ENCODE measurements at places on chromosomes 6 and 20. TPM values are rescaled to one million over a fixed set of nuclear protein-coding genes. Genes with fewer than 3 reads are reported as not detected.

STMND1 gene
- not detected for total RNA-seq

TXLNB gene
- total RNA-seq = 3.3 TPM

SULF2 gene
- 1.7 TPM for total RNA-seq

GCNT2 gene
- total RNA-seq = 38.1 TPM

LINC00237 gene
- total RNA-seq = not detected

- no peak for DNase-seq
- no peak overlapping the region for H3K27ac ChIP-seq
- H3K4me1 ChIP-seq = no peaks in the 10 kb centered on the region
- H3K27me3 ChIP-seq = no peaks in the 10 kb centered on the region
- H3K36me3 ChIP-seq = no peaks in the 10 kb centered on the region
These were observed 131.1 kb downstream of the ATXN1 start for GRCh38 chr6:16630026-16630643.

- peaks cover 3% of the 10 kb centered on the region for H3K36me3 ChIP-seq
- no peak for DNase-seq
- H3K4me3 ChIP-seq = no peak overlapping the region
- H3K27me3 ChIP-seq = no peaks in the 10 kb centered on the region
- no peak overlapping the region for H3K27ac ChIP-seq
These were observed 57.0 kb downstream of the UBE3D start for GRCh38 chr6:83008626-83009025.

DNA sequence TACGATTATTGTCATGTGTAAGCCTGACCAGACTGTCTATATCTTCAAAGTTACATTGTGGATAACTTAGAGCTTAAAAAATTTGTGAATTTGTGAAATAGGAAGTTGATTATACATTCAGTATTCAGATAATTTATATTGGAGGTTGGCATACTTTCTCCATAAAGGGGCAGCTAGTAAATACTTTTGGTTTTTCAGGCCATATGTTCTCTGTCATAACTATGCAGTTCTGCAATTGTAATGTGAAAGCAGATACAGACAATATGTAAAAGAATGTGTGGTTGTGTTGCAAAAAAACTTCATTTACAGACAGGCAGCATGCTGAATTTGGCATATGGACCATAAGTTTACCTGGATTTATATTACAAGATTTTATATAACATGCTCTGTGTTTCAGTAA is 29.3 kb downstream of the HSF2 start:
- peaks cover 21% of the 10 kb centered on the region for H3K36me3 ChIP-seq
- H3K4me1 ChIP-seq = no peaks in the 10 kb centered on the region
- DNase-seq = no peak
- no peaks in the 10 kb centered on the region for H3K27me3 ChIP-seq
- no peak overlapping the region for H3K4me3 ChIP-seq
- H3K27ac ChIP-seq = no peak overlapping the region

GRCh38 chr6:129485746-129486145 is 224.2 kb downstream of the ARHGAP18 start:
- H3K36me3 ChIP-seq = no peaks in the 10 kb centered on the region
- H3K4me3 ChIP-seq = no peak overlapping the region
- H3K27ac ChIP-seq = no peak overlapping the region
- H3K4me1 ChIP-seq = peaks cover 9% of the 10 kb centered on the region
- no peaks in the 10 kb centered on the region for H3K27me3 ChIP-seq
- no peak for DNase-seq

- H3K4me3 ChIP-seq = no peak overlapping the region
- H3K27ac ChIP-seq = no peak overlapping the region
- no peaks in the 10 kb centered on the region for H3K36me3 ChIP-seq
- H3K27me3 ChIP-seq = no peaks in the 10 kb centered on the region
- no peak for DNase-seq
- H3K4me1 ChIP-seq = no peaks in the 10 kb centered on the region
These were observed 254.0 kb upstream of the HTR1E start for GRCh38 chr6:86683132-86683908.

- no peak for DNase-seq
- H3K4me3 ChIP-seq = no peak overlapping the region
- H3K27me3 ChIP-seq = no peaks in the 10 kb centered on the region
- H3K27ac ChIP-seq = no peak overlapping the region
- H3K36me3 ChIP-seq = no peaks in the 10 kb centered on the region
These were observed 20.6 kb upstream of the EPB41L2 start for GRCh38 chr6:131083687-131084086.

- no peak overlapping the region for H3K4me3 ChIP-seq
- DNase-seq = no peak
- H3K36me3 ChIP-seq = no peaks in the 10 kb centered on the region
- H3K27me3 ChIP-seq = no peaks in the 10 kb centered on the region
- no peaks in the 10 kb centered on the region for H3K4me1 ChIP-seq
These were observed 30.2 kb downstream of the SYTL3 start for GRCh38 chr6:158680015-158680414.

DNA sequence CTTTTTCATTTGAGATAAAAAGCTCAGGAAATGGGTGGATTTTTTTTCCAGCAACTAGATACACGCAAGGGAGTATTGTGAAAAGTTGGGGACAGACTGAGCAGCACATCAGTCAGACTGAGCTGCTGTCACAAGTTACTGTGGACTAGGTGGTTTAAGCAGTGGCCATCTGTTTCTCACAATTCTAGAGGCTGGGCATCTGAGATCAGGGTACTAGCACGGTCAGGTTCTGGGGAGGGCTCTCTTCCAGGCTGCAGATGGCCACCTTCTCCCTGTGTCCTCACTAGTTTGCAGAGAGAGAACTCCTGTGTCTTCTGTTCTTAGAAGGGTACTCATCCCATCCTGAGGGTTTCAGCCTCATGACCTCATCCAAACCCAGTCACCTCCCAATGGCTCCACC is 178.3 kb downstream of the SYNDIG1 start:
- H3K27me3 ChIP-seq = peaks cover 4% of the 10 kb centered on the region
- no peak overlapping the region for H3K27ac ChIP-seq
- H3K36me3 ChIP-seq = no peaks in the 10 kb centered on the region
- no peak overlapping the region for H3K4me3 ChIP-seq
- H3K4me1 ChIP-seq = peaks cover 30% of the 10 kb centered on the region

DNA sequence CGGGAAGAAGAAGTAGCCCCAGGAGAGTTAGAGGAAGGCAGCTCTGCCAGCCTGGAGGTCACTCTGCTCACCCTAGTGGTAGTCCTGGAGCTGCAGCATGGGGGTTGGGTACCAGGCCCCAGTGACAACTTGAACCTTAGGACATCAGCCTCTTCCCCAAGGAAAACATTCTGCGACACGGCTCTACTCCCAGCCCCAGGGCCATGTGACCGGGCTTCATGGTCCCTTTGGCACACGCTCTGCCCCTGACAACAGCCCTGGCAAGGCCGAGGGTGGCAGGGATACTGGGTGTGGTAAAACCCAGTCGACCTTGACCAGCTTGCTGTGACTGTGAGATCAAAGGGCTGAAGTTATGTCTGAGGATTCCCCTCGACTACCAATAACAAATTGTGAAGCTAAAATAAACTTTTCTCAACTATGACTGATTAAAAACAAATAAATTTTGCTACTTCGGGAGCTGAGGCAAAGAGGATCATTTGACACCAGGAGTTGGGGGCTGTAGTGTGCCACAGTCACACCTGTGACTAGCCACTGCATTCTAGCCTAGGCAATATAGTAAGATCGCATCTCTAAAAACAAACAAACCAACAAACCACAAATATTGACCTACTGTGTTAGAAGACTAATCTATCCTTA is 24.4 kb upstream of the ARID1B start:
- no peak overlapping the region for H3K4me3 ChIP-seq
- peak; percentile 76 for DNase-seq
- no peaks in the 10 kb centered on the region for H3K36me3 ChIP-seq
- no peaks in the 10 kb centered on the region for H3K27me3 ChIP-seq
- peak overlapping the region; percentile 67 for H3K27ac ChIP-seq
- peaks cover 42% of the 10 kb centered on the region for H3K4me1 ChIP-seq

GRCh38 chr6:166954118-166954713 is 2.1 kb downstream of the RNASET2 start:
- no peak for DNase-seq
- H3K27ac ChIP-seq = peak overlapping the region; percentile 98
- peaks cover 83% of the 10 kb centered on the region for H3K4me1 ChIP-seq
- H3K36me3 ChIP-seq = peaks cover 38% of the 10 kb centered on the region
- H3K4me3 ChIP-seq = peak overlapping the region; percentile 7

- no peak overlapping the region for H3K4me3 ChIP-seq
- H3K36me3 ChIP-seq = no peaks in the 10 kb centered on the region
- H3K4me1 ChIP-seq = no peaks in the 10 kb centered on the region
- DNase-seq = no peak
- H3K27me3 ChIP-seq = no peaks in the 10 kb centered on the region
- no peak overlapping the region for H3K27ac ChIP-seq
These were observed 336.8 kb downstream of the RFPL4B start for GRCh38 chr6:112683926-112684325.

DNA sequence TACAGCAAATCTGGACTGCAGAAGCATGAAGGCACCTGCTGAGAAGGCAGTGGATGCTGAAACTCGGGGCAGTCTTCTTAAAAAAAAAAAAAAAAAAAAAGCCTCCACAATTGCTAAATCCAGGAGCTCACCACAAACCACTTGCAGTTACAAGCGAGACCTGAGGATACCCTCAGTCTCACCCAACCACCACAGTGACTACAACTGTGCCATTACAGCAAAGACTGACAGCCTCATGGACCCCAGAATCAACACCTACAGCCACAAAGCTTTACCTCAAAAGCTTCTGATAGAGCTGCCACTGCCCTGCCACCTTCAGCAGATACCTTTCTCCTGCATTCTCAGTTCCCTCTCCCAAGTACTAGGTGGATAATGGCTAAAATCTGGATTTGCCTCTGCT is 9.0 kb downstream of the COL21A1 start:
- no peak for DNase-seq
- no peaks in the 10 kb centered on the region for H3K36me3 ChIP-seq
- no peak overlapping the region for H3K27ac ChIP-seq
- no peaks in the 10 kb centered on the region for H3K4me1 ChIP-seq
- no peak overlapping the region for H3K4me3 ChIP-seq
